Articular chondrocyte of knee joint (primary cell): ENCODE measurements at places on chromosomes 6 and 20. TPM values are rescaled to one million over a fixed set of nuclear protein-coding genes. Genes with fewer than 3 reads are reported as not detected.

The RNF217 gene
- total RNA-seq = 22.6 and 32.8 TPM in 2 replicates

The SNAI1 gene
- 2.7 and 4.6 TPM in 2 replicates for total RNA-seq

The TMEM170B gene
- total RNA-seq = 2.5 and 2.6 TPM in 2 replicates

The FOXF2 gene
- total RNA-seq = 3.8 and 5.7 TPM in 2 replicates

The SYNGAP1 gene
- 6.3 and 6.4 TPM in 2 replicates for total RNA-seq

The RIPPLY2 gene
- under 0.01 and 0.43 TPM in 2 replicates for total RNA-seq

The PRR18 gene
- total RNA-seq = 0.13 TPM in 1 of 2 replicates, not detected in the other

The ESR1 gene
- total RNA-seq = 2.9 and 3.4 TPM in 2 replicates

The CAGE1 gene
- under 0.01 TPM in 2 replicates for total RNA-seq

The STMND1 gene
- total RNA-seq = not detected in 2 replicates

The BTN1A1 gene
- total RNA-seq = not detected in 2 replicates

The SLC52A3 gene
- not detected in 2 replicates for total RNA-seq

The TSPO2 gene
- not detected in 2 replicates for total RNA-seq

The POM121L2 gene
- not detected in 2 replicates for total RNA-seq

The DHX35 gene
- 8.0 and 10.8 TPM in 2 replicates for total RNA-seq

The BACH2 gene
- 0.91 and 1.3 TPM in 2 replicates for total RNA-seq

The VSX1 gene
- total RNA-seq = not detected in 2 replicates

The DEFB132 gene
- not detected in 2 replicates for total RNA-seq

The PNLDC1 gene
- total RNA-seq = 0.26 and 0.65 TPM in 2 replicates

The MROH8 gene
- total RNA-seq = 4.1 and 6.4 TPM in 2 replicates

The SLC17A2 gene
- total RNA-seq = not detected in 2 replicates

The ALDH5A1 gene
- 3.9 and 5.0 TPM in 2 replicates for total RNA-seq

The TNFAIP3 gene
- 11.1 and 17.1 TPM in 2 replicates for total RNA-seq

The TRIM40 gene
- total RNA-seq = not detected in 2 replicates

The BEND3 gene
- total RNA-seq = 2.2 and 2.4 TPM in 2 replicates

The MCHR2 gene
- not detected in 2 replicates for total RNA-seq

The COL21A1 gene
- 1.0 and 3.9 TPM in 2 replicates for total RNA-seq

The OTOR gene
- total RNA-seq = not detected in 2 replicates

The SNX5 gene
- 157 and 165 TPM in 2 replicates for total RNA-seq

The MOXD1 gene
- 19.5 and 39.2 TPM in 2 replicates for total RNA-seq

The MUCL3 gene
- not detected in 2 replicates for total RNA-seq

The MUC21 gene
- total RNA-seq = not detected in 2 replicates

The HSPA1A gene
- 91.1 and 137 TPM in 2 replicates for total RNA-seq

The PPARD gene
- 7.7 and 9.0 TPM in 2 replicates for total RNA-seq

The SLC26A8 gene
- total RNA-seq = 0.32 TPM in 1 of 2 replicates, not detected in the other

The PRPH2 gene
- total RNA-seq = 2.5 and 2.6 TPM in 2 replicates

The NHLRC1 gene
- 2.9 and 3.2 TPM in 2 replicates for total RNA-seq
